ENCODE measurements at places on chromosomes 1 and 21.

DNA sequence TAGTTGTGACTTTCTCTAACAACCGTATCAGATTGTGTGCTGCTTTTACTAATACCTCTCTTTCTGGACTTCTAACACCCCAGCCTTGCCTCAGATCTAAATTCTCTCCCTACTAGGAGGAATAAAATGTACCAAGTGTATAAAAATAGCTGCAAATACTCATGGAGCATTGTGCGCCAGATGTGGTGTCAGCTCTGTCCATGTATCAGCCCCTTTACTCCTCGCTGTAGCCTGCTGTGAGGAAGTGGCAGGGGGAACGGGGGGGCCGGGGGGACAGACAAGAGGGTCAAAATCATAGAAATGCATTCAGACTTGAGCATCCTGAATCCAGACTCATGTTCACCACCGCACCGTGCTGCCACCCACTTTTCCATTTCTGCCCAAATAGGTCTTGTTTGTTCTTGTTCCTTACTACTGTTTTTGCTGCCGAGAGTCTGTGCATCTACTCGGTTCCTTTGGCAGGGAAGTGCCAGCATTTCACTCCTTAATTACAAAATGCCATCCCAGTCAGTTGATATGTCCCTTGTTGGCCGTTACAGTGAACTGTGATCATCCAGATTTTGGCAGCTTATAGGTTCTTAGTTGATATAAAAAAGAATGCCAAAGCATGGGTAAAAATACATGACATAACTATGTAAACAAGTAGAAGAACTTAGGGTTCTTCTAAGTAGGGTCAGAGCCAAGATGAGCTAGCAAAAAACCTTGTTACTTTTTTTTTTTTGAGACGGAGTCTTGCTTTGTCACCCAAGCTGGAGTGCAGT, 76.4 kb downstream of the UBE4B start:
- no peak for DNase-seq

DNA sequence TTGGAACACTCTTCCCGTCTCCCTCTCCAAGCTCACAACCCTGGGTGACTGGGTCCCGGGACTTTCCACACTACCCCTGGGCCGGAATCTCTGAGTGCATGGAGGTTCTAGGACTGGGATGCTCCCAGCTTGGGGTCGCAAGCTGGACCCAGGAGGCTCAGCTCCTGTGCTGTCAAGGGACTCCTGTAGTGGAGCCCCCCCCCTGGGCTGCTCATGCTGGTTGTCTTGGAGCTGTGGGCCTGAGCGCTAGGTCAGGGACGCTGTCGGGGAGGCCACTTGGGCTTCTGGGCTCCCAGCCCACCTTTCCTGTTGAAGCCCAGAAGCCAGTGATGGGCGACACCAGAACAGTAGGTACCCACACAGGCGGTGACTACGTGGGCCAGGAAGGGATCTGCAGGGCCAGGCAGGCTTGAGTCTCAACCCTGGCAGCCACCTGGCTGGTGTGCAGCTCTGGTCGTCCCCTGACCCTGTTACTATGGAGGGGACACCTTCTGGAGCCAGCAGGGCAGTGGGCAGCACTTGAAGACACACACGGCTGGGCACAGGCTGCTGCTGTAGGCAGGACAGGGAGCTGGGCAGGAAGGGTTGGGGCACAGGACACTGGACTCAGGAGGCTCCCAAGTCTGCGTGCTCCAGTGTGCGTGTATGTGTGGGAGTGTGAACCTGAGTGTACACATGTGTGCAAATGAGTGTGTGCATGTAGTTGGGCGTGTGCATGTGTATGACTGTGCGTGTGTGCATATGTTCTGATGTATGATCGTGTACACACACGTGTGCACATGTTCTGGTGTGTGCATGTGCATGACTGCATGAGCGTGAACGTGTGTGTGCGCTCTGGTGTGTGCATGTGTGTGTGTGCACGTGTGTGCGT, 3.0 kb downstream of the MMEL1 start:
- DNase-seq: no peak

- DNase-seq: no peak
These were observed 133.8 kb downstream of the PTPRC start for GRCh38 chr1:198772626-198773025.

DNA sequence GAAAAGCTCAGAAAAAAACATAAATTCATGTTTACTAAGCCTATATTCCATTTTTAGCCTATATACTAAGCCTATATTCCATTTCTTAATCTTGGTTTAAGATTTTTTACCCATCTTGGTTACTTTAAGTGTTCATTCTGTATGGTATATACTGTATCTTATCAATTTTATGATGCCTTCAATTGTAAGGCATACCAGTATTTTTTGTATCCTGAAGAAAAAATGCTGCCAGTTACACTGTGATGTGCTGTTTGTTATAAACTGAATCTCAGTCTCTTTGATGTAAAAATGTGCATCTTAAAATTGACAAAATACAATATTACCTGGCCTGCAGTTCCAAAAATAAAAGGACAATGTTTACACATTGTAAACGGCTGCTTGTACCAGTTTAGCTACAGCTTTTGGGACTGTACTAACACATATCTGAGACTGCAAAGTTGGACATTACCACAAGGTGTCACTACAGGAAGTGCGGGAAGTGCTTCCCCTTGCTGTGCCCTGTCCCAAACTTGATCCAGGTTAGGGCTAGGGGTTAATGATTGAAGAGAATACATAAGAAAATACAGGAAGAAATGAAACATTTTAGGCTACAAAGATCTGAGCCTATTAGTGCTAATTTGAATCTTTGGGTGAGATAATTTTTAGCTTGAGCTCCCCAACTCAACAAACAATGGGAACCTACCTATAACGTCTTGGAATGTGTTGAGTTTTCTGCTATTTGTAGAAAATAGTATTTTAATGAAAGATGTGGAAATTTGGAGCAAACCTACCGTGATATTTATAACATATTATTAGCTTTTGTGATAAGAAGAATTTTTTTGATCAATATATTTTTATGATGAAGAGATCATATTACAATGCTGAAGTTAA, 108.9 kb downstream of the LBR start:
- peak; percentile 4 for DNase-seq

DNA sequence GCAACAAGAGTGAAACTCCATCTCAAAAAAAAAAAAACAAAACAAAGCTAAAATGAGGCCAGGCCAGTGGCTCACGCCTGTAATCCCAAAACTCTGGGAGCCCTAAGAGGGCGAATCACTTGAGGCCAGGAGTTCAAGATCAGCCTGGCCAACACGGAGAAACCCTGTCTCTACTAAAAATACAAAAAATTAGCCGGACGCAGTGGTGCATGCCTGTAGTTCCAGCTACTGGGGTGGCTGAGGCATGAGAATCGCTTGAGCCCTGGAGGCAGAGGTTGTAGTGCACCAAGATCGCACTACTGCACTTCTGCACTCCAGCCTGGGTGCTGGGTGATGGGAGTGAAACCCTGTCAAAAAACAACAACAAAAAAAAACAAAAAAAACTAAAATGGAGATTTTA, 191.2 kb upstream of the SGIP1 start:
- no peak for DNase-seq

DNA sequence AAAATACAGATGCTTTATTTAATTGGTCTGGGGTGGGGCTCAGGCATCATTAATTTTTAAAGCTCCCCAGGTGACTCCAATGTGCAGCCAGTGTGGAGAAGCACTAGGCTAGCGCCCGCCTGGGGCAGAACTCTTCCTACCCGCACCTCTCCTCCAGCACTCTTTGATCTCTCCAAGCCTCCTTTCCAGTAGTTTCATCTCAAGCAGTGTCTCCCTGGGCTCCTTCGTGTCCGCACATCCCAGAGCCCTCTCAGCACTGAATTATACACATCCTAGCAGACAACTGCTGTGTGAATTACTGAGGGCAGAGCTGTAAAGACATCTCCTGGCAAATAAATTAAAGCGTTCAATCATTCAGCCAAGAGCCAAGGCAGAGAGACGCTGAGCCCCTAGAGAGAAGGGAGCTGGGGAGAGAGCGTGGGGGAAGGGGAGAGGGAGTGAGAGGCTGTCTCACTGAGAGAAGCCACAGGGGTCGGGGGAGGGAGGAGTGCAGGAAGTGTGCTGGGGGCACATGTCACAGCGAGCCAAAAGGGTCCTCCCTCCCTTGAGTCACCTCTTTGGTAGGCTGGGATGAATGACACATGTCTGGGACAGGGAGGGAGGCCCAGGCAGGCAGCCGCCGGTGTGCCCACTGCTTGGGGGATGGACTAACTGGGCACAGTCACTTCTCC, 21.0 kb upstream of the PARP1 start:
- no peak for DNase-seq

DNA sequence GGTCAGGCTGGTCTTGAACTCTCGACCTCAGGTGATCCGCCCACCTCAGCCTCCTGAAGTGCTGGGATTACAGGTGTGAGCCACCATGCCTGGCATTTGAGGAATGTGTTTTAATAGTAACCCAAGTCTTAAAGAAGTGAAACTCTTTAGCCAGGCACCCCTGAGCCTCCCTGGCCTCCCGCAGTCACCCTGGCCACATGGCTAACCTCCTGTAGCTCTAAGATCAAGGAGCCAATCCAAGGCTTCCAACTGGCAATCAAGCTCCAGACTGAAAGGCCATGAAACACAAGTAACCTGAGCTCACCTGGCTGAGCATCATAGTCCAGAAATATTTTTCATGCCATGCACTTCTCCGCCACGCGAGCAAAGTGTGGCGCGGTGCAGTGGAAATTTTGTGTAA, 84.3 kb downstream of the LTN1 start:
- DNase-seq: no peak

- no peak for DNase-seq
These were observed 44.3 kb downstream of the CD34 start for GRCh38 chr1:207866471-207867135.

DNA sequence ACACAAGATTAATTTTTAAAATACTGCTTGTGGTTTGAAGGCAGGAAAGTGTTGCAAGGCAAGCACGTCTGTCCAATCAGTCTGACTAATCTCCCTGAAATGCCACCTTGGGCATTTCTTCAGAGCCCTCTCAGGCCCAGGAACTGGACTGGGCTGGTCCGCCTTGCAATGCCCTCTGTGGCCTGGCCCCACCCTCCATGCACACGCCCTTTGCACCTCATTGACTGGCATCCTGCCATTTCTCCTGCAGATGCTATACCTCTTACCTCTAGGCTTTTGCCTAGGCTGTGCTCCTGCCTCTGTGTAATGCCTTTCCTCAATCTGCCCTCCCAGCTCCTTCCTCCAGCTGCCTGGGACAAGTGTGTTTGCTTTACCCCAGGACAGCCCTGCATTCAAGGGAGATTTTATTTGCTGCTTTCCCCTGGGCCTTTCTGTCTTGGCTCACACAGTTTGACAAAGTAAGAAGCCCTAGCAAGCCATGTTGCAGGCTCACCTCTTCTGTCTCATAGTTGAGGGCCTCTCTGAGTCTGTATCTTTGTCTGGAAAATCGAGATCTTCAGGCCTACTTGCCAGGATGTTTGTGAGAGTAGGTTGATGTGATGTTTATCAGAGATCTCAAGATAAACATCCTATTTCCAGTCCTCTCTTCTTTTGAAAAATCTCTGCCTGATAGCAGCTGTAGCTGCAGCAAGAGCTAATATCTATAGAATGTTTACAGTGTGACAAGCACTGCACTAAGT, 149.2 kb upstream of the JUN start:
- peak; percentile 66 for DNase-seq

GRCh38 chr1:177432897-177433296, 262.1 kb downstream of the BRINP2 start:
- no peak for DNase-seq

DNA sequence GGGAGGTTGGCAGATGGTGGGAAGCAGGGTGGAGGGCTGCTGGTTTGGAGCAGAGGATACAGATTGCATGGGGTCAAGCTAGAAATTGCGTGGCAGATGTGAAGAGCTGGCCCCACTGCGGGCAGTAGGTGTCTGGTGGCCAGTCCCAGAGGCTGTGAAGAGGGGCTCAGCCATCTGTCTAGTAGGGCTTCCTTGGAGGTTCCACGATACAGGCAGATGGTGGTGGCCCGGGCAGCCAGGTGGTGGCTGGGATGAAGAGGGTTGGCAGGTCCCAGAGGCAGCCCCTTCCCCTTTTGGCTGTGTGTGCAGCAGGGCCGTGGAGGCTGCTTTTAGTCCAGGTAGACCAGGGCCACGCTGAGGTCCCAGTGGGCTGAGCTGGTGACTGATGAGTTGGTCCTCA, 16.6 kb downstream of the PSEN2 start:
- DNase-seq: no peak

GRCh38 chr1:220921971-220922635, 42.9 kb downstream of the HLX start:
- DNase-seq: no peak

- no peak for DNase-seq
These were observed 664 bp downstream of the SLAMF1 start for GRCh38 chr1:160646180-160646579.

DNA sequence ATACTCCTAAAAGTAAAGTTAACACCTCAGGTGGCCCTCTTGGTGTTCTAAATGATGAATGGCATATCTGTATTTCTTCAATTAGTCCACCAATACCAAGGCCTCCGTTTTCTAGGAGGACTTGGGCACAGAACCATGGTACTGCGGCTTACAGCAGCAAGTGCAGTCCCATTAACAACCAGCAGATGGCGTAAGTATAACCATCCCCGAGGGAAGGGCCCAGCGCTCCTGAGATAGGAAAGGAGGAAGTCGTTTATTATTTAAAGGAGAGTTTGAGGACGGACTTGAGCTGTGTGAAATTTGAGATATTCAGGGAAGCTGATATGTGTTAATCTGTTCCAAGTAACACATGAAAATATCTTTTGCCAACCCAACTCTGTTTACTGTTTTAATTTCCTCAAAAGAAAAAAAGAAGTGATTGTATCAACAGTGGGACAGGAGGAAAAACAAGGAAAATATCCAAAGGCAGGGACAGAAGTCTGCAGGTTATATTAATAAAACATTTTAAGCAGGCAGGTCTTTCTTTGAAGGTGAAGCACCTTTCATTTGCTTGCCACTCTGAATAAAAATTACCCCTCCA, 37.7 kb upstream of the KCNJ15 start:
- peak; percentile 48 for DNase-seq

DNA sequence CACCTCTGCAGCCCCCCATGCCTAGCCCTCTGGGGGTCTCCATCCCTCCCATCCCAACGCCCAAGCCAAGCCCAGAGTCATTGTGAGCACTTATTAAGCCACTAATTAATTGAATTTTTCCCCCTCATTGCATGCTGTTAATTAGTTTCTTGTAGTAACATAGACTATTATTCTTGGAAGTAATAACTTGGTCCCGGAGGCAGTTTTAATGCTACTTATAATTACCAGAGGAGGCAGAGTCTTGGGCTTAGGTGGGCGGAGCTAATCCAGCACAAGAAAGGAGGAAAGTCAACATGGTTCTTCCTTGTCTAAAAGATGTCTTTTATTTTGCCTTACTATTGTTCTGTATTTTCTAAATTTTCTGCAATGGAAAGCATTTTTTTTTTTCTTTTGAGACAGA, 27.7 kb downstream of the FBXO2 start:
- DNase-seq: no peak
